ENCODE measurements at places on chromosomes 6 and 20. TPM values are rescaled to one million over a fixed set of nuclear protein-coding genes. Genes with fewer than 3 reads are reported as not detected.

DNA sequence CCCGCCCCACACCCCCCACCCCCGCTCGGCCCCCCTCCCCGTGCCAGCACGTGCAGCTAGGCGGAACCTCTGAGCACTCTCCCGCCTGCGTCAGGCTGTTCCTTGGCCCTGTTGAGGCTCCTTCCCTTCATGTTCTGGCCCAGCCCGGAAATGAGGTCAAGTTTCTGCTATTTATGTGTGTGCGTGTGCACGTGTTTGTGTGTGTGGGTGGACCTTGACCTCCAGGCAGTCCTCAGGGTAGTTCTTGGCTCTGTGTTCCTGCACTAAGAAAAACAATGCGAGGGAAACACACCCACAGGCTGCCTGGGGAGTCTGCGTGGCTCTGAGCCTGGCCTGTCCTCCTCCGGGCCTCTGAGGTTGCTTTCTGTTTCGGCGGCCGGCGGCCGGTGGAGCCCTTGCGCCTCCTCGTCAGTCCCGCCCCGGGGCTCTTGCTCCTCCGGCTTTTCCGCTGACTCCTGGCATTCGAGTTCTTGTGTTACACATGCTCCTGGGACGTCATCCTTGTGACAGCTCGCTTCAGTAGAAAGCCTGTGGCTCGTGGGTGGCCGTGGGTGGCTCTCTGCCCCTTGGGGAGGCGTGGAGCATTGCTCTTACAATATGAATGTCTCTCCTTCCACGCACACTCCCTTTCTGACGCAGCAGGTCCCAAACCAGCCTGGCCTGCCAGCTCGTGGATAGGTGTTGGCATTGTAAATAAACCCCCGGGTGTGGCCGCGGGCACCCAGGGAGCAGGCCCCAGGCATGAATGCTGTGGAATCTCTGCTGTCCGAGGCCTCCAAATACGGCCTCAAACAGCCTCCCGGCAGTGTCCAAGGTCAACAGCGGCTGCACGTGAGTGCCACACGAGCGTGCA lies 10.0 kb downstream of the SLCO4A1 start:
- ATAC-seq: peak; percentile 79

GRCh38 chr20:48155268-48155667 lies 370.0 kb upstream of the SULF2 start:
- ATAC-seq: no peak

DNA sequence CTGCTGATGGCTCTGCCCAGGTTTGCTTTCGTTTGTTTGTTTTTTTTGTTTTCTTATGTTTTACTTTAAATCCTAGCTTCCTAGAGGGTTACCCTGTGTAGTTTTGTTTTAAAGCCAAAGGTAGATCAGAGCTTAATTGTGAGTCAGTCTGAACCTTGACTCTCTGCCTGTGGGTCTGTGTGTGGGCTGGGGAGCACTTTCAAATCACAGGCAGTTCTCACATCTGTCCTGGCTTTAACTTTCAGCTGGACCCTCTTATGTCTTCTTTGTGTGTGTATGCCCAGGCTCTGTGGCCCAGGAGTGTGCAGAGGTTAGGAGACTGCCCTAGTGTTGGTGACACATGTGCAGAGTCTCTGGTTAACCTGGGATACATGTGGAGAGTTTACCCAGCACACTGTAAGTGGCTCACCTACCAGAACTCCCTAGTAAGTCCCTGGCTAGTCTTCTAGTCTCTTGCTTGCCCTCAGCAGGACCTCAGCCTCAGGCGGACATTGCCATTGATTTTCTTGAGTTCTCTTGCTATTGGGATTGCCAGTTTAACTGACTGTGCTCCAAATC lies 19.0 kb downstream of the HIVEP1 start:
- ATAC-seq: peak; percentile 96

DNA sequence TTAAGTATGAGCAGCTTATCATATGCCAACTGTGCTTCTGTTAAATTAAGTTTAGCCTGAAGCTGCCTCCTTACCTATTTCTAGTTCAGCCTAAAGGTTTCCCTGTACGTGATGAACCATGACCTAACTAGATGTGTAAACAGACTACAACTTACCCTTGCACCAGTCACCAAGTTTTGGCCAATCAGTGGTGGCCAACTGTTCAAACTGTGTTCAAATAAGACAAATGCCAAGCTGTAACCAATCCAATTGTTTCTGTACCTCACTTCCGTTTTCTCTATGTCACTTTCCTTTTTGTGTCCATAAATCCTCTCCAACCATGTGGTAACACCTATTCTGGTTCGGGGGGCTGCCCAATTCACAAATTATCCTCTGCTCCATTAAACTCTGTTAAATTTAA lies 6.0 kb upstream of the SLC2A10 start:
- no peak for ATAC-seq

DNA sequence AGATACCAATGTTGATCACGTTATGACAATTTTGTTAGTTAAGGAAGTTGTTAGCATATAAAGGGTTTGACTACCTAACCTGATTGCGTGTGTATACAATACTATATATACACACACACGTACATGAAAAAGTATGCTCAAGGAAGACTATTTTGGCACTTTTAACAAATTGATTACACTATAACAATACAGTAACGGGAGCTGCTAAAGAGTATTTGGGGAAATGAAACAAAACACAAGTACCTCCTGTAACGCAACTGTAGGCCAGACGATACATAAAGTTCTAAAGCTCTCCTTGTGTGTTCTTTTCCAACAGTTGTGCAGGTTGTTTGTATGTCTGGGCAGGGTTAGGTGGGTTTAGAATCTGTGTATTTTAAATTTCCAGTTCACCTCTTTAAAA lies 98.7 kb downstream of the PLEKHG1 start:
- ATAC-seq: no peak

- ATAC-seq: no peak
These were observed 12.0 kb upstream of the TXNDC5 start for GRCh38 chr6:7922596-7922995.

DNA sequence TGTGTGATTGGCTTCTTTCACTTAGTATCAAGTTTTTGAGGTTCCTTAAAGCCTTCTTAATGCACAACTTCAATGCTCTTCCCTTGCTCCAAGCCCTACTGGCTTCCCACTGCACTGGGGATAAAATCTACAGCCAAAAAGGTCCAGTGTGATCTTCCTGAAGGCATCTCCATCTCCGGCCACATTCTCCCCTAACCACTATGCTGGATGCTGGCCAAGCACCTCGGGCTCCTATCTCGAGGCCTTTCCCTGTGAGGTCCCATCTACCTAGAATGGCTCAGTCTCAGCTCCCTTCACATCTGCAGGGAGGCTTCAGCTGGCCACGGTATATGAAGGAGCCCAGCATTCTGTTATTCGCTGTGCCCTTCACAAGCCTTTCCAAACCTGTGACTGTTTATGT lies 48.1 kb downstream of the CNKSR3 start:
- no peak for ATAC-seq

DNA sequence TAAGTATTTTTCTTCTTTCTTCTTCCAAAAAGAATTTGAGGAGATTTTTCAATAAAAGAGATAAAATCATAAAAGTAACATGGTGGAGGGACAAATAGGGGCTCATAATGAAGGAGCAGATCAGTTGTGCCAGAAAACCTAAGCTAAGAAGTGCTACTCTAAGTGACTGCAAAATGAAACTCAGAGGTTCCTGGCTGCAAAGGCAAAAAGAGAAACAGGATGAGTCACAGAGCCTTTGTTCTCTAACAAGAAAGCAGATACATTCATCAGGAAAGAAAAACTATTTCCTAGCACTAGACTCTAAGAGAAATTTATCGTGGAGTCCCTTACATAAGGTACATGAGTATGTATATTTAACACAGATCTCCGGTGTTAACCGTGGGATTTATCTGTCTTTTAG lies 49.8 kb downstream of the TSHZ2 start:
- peak; percentile 83 for ATAC-seq

The TNFRSF6B gene
- not detected for total RNA-seq

DNA sequence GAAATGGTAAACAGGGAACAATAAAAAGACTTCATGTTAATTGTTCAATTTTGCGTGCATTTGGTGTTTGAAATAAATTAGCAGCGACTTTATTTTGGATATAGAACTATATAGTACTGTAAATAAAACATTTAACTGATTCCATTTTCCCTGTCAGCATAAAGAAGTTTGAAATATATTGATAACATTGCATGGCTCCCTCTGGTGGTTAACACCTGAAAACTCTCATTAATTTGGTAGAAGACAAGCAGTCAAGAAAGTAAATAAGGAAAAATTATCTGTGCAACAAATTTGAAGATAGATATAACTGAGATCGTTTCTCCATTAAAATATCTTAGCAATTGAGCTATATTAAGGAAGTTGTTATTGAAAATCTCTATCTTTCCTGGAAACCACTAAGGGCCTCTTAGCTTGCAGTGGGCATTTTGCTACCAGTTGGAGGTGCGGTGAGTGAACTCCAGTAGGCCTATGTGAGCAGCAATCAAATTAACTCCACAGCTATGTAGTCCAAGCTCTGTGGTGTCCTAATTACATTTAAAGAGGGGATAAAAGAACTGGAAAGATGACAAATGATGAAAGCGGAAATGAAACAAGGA lies 435.7 kb upstream of the FKBP1C start:
- ATAC-seq: no peak

DNA sequence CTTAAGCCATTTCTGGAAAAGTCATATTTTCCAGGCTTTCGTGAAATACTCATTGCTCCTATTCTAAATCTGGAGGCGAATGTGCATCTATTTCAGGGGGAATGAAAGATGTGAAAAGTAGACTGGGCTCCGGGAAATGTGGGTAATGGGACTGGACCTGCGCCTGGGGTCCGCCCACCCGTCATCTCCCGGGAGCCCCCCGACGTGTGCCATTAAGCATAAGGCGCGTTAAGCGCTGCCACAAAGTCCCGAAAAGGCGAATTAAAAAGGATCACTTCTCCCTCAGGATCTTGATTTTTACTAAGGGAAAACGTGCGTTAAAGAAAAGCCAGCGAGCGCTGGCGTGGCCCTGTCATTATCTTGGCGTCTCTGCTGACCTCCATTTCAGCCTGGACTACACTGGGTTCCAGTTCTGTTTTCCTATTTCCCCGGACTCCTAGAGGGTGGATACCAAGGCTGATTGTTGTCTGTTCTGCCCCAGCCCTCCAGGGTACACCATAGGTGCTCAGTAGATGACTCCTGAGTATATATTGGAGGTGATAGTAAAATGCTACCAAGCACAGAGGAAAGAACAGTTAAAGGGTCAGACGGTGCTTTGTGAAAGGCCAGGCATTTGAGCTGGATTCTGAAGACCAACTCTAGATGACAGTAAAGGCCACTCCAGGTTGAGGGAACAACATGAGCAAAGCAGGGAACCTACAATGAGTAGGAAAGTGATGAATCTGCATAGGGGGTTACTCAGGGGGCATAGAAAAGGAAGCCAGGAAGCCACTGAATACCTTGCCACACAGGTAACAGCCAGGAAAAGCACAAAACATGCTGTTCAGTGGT lies 89.2 kb upstream of the ARID1B start:
- no peak for ATAC-seq

DNA sequence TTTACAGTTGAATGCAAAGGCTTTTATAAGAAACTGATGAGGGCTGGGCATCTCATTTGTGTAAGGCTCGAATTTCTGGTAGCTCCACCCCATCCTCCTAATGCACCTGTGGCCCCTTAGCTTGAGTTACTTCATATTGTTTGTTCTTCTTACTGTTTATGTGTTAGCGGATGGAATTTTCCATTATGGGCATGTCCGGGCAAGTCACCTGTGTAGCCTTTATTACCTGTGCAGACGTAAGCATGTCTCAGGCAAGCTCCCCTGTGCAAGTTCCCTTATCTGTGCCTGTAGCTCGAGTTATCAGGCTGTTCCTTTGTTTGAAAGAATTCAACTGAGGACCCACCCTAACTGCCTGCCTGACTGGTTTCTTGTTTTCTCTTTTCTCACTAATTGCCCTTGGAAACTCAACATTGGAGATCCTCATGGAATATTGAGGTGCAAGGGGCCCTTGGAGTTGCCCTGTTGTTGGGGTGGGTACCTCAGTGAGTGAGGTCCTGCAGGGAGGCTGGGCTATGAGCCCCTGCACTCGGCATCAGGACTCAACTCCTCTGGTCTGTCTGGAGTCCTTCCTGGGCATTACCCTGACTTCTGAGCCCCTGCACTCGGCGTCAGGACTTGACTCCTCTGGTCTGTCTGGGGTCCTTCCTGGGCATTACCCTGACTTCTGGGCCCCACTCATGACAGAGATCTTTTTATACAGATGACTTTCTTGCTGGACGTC lies 207.9 kb upstream of the SULF2 start:
- no peak for ATAC-seq

DNA sequence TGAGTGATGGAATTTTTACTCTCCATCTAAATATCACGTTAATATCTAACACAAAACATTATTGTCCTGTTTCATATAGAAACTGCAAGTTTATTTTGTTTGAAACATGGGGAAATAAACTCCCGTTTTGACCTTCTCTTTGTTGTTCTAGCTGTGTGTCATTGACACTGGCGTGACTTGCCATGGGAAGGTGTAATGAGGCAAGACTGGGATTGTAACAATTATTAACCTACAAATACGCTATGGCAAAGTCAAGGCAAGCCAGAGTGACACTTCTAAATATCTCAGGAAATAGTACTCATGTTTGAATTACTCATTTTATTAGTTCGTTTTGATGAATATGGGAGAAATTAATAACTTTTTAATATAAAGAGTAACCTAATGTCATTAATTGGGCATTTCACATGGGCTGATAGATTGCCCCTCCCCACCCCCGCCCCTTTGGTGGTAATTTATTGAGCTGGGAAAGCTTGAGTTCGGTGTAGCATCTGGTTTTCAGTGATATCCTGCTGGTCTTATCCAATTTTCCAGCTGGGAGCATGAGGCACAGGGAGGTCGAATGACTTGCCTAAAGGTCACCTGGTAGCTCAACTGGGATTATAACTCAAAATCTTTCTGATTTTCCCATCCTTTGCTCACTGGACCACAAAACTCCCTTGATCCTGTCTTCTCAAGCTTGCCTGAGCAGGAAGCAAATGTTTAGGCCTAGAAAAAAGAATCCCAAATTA lies 380.6 kb upstream of the JAG1 start:
- ATAC-seq: no peak

- ATAC-seq: no peak
These were observed 345.2 kb downstream of the FARS2 start for GRCh38 chr6:5606546-5606945.

GRCh38 chr6:97437087-97437486 lies 154.1 kb upstream of the MMS22L start:
- no peak for ATAC-seq

The LKAAEAR1 gene
- 0.71 TPM for total RNA-seq

The ZNF165 gene
- total RNA-seq: 2.1 TPM

The RSPH4A gene
- total RNA-seq: not detected

- peak; percentile 48 for ATAC-seq
These were observed 38.0 kb downstream of the HIVEP2 start for GRCh38 chr6:142906945-142907470.

DNA sequence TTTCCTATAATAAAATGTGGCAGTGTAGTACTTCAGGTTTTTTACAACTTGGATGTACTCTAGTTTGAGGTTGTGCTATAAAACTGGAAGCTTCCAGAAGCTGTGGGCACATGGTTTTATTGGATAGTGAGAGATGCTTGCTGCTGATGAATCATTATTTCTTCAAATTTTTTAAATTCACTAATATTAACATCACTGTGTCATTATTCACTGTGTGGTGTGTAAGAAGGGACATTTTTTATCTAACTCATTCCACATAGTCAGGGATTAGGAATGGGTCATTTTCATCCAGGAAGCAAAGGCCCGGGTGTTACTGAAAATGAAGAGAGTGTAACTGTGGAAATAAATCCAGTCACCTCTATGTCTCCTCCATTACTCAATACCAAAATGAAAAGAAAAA lies 421.0 kb downstream of the TENT5A start:
- no peak for ATAC-seq

The CCDC170 gene
- not detected for total RNA-seq

All from activated T-helper 17 cell treated with anti-CD3 and anti-CD28 coated beads, Interleukin-2, amount 50 U/mL, for 72 hours (primary cell).